ENCODE measurements at places on chromosomes 13 and 19.

GRCh38 chr13:27383104-27383921 lies 41.1 kb upstream of the GTF3A start:
- DNase-seq: no peak

DNA sequence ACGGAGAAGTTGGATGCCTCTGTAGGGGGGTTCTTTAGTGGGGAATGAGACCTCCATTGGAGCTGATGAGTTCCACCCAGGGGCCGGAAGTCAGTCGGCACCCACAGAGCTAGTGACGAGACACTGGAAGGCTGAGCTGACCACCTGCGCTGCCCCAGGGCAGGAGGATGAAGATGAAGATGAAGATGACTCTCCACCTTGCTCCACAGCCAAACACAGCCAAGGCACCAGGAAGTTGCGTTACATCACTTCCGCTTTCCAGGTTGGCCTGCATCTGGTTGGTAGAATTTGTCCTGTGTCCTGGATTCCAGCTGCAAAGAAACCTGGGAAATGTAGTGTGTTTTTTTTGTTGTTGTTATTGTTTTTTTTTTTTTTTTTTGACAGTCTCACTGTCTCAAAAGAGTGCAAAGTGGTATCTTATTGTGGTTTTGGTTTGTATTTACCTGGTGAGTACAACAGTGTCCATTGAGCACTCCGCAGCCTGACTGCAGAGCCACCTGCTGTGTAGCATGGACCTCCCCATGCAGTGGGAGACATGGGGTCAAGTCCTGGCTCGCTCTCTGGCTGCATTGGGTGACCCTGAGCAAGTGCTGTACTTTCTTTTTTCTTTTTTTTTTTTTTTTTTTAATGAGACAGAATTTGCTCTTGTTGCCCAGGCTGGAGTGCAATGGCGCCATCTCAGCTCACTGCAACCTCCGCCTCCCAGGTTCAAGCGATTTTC lies 1.9 kb downstream of the TBC1D17 start:
- no peak for DNase-seq

GRCh38 chr13:113022745-113023574 lies 53.9 kb downstream of the MCF2L start:
- DNase-seq: peak; percentile 42

- no peak for DNase-seq
These were observed 33.9 kb downstream of the TFDP1 start for GRCh38 chr13:113618455-113618854.

- DNase-seq: no peak
These were observed 385.8 kb downstream of the ITGBL1 start for GRCh38 chr13:101838323-101838722.

- DNase-seq: no peak
These were observed 14.4 kb upstream of the SYCN start for GRCh38 chr19:39218230-39219007.

GRCh38 chr13:106520251-106521054 lies 15.0 kb downstream of the EFNB2 start:
- no peak for DNase-seq

DNA sequence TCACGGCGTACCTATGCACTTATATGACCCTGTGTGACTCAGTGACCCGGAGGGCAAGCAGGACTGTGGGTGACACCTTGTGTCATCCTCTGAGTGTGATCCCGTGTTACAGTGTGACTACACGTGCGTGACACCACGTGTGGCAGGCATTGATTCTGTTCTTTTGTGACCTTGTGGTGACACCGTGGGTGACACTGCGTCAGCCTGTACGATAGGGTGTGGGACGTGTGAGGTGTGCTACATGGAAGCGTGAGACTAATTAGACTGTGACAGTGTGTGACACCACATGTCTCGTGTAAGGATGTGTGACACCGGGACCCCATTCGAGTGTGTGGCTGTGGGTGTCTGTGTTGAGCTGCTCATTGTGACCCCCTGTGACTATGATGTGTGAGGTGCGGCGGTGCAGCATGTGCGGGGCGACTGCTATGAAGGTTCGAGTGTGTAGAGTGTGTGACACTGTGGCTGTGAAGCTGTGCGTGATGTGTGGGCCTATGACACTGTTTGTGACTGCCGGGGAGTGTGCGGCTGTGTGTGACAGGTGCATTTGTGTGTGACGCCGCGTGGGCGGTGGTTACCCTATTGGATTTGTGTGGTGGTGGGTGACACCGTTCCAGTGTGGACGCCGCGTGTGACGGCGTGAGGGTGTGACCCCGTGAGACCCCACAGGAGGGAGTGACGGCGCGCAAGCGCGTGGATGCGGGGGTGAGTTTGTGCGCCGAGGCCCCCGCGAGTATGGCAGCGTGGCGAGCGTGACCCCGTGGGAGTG lies 399 bp upstream of the SPTBN4 start:
- DNase-seq: peak; percentile 26

DNA sequence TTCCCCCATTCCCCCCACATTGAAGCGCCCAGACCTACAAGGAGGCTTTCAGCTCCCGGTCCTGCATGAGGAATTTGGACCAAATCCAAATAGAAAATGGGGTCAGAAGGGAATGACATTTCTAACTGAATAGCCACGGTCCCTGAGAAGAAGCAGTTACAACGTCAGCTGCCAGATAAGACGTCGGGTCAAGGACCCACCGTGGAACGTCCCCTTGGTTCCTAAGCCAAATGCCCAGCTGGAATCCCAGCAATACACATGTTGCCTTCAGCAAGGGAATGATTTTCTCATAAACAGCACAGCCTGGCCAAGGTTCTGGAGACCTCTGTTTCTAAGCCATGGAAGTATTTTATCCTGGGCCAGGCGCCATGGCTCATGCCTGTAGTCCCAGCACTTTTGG lies 109.1 kb upstream of the PEG3 start:
- no peak for DNase-seq

DNA sequence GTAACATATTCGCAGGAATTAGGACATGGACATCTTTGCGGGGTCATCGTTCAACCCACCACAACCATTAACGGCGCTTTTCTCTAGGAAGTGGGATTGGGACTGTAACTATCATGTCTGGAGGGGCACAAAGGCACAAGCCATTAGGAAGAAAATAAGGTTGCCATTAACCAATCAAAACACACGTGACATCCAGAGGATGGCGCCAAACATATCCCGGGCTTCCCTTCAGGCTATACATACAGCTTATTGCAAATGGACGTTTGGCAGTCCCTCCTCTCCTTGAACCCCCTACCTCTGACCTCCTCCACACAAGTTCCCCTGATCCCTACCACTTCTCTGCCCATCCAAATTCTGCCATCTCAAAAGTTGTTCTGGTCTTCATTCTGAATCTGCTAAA lies 26.6 kb upstream of the GSX1 start:
- DNase-seq: no peak

GRCh38 chr19:38665950-38666662 lies 18.7 kb downstream of the ACTN4 start:
- DNase-seq: peak; percentile 92

DNA sequence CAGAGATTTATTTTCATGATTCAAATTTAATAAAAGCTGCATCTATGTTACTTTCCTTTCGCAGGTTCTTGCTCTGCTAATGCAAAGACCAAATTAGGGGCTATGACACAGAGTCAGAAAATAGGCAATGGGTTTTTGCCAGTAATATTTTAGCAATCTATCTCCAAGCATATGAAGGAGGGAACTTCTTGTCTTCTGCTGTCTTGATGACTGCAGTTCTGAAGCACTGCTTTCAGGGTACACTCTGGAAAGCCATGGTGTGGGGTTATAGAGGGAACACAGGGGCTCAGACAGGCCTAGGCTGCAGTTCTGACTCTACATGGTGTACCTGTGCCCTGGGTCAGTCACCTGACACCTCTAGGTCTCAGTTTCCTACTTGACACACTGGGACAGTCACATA lies 263.4 kb downstream of the DNAJC15 start:
- DNase-seq: no peak

- no peak for DNase-seq
These were observed 18.9 kb upstream of the FOSB start for GRCh38 chr19:45448887-45449299.

DNA sequence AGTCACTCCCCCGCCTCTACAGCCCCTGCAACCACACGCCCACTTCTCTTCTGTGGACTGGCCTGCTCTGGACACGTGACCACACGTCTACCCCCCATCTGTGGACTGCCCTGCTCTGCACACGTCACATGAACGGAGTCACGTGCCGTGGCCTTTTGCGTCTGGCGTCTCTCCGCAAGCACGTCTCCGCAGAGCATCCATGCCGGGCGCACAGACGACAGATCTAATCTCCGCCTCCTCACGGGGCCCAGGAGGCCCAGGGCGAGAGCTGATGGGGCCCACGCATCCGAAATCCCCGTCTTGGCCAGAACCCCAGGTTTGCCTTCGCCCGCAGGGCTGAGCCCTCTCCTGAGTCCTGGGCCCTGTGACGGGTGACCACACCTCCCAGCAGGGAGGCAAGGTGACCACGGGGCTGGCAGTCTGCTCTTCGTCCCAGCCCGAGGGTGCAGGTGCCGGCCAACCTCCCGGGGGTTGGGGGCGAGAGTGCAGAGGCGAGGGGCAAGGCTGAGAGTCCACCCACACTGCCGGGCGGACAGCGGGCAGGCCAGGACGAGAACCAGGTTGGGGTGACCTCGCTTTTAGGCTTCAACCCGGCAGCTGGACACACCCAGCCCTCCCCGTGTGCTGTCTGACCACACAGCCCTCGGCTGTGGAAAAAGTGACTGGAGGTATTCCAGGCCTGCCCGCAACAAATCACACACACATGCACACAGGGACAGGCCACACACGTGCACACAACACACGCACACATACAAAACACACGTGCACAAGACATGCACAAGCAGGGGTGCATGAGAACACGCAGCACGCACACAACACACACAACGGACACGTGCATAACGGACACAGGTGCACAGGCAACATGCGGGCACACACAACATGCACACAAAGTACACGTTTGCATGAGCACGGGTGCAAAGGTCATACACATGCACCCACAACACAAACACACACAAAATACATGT lies 3.9 kb downstream of the SBNO2 start:
- no peak for DNase-seq

DNA sequence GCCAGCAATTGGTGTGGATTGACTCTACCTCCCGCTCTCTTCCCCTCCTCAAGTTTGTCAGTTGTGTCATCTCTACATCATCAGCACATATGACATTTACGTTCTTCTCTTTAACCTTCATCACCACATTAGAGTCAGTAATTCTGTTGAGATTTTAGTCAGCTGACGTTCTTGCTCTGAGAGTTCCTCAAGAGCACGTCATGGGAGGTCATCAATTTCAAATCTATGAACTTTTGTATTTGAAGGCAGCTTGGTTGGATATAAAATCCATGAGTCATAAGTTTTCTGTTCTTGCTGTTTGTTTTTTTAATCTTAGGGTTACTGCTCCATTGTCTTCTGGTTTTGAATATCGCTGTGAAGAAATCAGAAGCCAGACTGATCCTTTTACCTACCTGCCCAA lies 21.8 kb upstream of the ARGLU1 start:
- DNase-seq: no peak

DNA sequence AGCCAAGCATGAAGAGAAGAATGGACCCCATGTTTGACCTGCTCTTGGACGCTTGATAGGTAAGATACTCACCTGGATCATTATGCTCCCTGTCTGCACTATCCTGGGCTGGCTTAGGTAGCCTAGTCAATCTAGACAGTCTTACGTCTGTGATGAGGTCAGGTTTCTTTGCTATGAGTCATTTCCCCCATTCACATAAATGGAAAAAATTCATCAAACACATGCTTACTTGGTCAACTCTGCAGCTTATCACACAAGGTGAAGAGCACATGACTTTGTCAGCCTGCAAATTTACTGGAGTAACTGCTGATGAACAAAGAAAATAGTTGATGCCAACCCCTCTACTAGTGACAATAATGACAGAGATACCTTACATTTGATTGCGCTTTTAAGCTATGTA lies 170.0 kb downstream of the NUFIP1 start:
- no peak for DNase-seq

DNA sequence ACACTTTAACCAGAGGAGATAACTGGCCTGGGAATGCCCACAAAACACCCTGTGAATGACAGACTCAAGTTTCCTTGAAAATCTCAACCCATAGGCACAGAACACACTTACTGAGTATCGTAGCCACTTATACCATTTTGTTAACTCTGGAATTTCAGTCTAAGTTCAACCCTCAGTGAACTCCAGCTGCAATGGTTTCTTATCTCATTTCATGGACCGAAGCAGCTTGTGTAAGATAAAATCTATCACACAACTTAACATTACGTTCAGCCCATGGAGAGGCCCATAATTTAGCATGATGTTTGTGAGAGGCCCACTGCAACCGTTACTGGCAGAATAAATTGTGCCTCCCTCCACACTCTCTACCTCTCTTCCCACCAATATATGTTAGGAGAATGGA lies 323.0 kb downstream of the DNAJC15 start:
- DNase-seq: no peak

DNA sequence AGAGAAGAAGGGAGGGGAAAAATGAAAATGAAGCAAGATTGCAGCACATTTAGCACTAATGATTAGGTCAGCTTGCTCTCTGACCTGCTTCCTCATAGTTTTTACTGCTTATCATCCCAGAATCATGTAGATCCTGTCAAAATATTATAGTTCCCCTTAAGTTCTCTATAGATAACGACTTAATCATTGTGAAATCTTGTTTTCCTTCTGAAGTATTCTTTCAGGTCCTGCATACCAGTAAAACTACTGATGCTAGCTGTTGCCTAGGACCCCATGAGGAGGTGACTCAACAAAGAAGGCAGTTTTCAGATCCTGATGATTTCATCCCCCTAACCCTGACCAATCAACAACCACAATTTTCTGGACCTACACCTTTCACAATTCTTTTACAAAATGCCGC lies 1131.7 kb downstream of the SLITRK5 start:
- no peak for DNase-seq

DNA sequence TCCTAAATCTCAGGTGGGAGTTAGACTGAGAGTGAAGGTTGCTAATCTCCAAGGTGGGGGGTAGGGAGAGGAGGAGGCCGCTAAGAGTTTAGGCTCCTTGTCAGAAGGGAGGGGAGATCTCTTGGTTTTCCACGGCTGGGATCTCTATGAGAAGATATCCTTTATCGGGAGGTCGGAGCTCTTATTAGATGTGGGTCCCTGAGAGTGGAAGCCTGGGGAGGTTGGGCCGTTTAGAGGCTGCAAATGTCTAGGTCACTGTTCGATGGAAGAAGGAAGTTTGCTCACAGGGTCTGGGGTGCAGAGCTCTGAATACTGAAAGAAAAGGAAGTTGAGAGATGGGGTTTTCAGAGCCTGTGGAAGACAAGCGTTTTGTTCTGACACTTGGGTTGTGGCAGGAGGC lies 3.8 kb downstream of the MYADM start:
- DNase-seq: no peak

GRCh38 chr19:10473192-10473591 lies 30.0 kb downstream of the KEAP1 start:
- DNase-seq: no peak

DNA sequence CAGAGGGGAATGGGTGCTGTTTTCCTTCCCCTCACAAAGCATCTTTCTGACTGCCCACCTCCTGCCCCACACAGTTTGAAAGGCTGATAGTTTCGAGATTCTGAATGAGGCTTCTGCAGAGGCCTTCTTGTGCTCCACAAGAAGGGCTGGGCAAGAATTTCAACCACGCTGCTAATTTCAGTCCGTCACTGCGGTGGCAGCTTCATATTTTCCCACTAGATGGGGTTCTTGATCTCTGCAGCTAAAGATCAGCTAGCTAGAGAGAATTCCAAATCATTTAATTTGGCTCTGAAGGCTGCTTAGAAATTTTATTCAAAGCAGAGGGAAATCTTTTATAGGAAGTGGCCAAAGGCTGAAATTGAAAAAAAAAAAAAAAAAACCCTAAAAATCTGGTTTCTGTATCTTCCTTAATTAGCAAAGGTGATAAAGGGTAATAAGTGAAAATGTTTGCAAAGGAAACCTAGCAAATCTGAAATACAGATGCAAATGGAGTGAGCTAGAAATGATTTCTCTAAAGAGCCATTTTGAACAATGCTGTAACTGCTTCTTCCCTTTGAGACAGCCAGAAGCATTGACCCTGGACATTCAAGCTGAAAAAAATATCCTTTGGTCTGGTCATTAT lies 38.0 kb upstream of the C13orf42 start:
- DNase-seq: peak; percentile 67
